Activated CD8-positive, alpha-beta memory T cell treated with anti-CD3 and anti-CD28 coated beads, Interleukin-2, amount 50 U/mL, for 4 hours (primary cell): ENCODE measurements at places on chromosomes 7 and 10.

DNA sequence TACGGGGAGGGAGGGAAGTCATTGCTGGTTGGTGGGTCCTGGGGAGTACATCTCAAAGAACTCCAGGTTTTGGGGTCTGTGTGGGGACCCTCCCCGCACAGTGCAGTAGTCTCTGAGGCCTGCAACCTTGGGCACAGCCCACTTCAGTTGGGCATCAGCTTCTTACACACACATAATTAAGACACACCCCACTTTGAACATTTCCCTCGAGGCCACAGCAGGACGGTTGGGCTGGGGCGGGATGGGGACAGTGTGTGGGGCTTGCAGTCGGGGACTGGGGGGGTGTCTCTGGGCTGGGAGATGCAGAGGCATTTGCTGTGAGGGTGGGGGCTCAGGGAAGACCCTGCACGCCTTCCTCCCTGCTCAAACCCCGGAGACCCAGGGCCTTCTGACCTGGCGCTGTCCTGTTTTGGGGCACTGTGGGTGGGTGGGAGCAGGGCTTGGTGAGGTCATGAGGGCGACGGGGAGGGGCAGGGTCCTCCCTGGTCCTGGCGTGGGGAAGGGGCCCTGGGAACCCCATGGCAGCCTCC is 1.3 kb downstream of the LFNG start:
- DNase-seq = no peak

DNA sequence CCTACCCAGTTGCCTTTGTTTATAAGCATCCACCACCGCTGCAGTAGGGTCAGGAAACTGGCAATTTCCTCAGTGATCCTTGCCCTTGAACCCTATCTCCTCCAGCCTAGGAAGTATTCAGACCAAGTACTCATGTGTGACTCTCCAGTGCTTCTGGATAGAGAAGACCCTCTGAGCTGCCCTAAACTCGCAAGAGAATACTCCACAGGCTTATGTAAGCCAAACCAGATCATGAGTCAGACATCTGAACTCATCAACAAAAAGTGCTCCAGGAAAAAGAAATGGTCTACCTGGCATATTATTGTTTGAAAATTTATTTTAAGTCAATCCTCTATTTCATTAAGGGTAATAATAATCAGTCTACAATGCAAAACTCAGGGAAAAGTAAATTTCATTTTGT is 101.3 kb downstream of the KAT6B start:
- no peak for DNase-seq

- no peak for DNase-seq
Observed at GRCh38 chr10:71253981-71254818, 41.8 kb downstream of the UNC5B start.

- DNase-seq = no peak
Observed at GRCh38 chr7:27140126-27140857, 3.2 kb downstream of the HOXA5 start.

- no peak for DNase-seq
Observed at GRCh38 chr7:150986556-150986955, 4.3 kb upstream of the NOS3 start.

- no peak for DNase-seq
Observed at GRCh38 chr10:12969951-12970350, 31.6 kb downstream of the CCDC3 start.

GRCh38 chr7:48090095-48090805 is 1.2 kb downstream of the UPP1 start:
- no peak for DNase-seq

DNA sequence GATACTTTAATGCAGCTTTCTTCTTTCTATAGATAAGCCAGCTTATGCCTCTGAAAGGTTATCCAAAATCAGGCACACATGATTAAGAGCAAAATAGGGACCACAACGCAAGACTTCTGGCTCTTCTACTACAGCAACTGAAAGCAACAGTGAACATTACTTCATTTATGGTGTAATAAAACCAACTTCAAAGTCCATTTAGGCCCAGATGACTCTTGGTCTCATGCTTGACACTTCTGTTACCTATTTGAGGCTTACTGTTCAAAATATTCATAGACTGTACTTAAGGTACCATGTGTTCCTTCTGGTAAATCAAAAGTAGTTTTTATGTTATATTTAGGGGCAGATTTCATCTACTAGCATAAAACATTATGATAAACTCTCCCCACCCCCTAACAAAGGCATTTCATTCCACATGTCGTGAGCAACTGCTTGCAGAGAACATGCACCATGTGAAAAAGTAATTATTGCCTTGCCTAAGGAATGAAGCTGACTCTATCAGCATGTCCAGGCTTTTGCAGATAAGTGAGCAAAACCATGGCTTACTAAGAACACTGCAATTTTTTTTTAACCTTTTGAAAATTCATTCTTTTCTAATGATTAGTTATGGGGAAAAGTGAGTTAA is 154.9 kb upstream of the ITGB1 start:
- no peak for DNase-seq

GRCh38 chr10:75234683-75235374 is 928 bp downstream of the COMTD1 start:
- peak; percentile 34 for DNase-seq

DNA sequence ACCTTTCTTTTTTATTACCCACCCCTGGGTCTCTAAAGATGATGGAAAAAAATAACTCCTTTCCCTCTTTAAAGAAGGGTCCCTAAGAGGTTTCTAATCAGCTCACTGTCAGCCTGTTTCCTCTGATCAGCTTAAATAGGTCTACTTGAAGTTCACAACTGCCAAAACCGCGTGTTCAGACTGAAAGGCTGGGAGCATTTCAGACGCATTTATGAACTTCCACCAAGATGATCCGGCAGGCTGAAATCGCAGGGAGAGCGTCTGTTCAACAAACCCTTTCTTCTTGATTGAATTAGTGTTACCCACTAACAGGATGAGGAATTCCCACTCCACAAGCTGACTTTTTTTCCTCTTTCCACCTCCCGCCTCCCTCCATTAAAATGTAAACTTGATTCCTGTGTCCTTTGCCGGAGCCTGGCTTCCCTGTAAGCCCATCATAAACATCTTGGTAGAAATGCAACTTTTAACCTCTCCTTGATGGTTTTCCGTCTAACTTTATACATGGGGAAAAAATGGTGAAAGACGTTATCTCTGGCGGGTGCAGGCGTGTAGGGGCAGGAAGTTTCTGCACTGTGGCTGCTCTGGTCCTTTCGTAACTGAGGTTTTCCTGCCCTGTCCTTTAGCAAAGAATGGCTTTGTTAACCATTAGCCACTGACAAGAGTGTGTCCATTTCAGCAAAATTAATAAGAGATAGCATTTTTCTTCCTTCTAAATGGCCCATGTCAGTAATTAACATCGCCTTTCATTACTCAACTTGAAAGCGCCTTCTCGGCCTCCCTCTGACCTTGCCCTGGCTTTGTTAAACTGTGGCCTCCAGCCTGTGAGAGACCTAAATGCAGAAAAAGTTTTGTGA is 130.7 kb downstream of the BAMBI start:
- no peak for DNase-seq

GRCh38 chr10:118373786-118374185 is 31.7 kb upstream of the FAM204A start:
- no peak for DNase-seq

DNA sequence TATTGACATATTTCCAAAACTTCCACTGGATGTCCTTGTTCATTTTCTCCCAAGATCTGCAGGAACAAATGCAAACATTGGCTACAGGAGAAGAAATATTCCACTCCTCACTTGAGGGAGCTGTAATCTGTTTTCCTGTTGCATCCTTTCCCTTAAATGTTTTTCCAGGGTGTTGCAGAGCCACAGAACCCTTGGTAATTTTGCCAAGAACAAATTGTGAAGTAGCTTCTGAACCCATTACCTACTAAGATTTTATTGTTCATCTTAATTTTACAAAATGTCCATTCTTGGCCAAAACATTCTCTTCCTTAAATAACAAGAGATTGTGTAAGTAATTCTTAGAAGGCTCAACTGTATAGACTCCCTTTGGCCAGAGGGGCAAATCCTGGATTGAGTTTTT is 177.0 kb downstream of the GNAT3 start:
- no peak for DNase-seq

DNA sequence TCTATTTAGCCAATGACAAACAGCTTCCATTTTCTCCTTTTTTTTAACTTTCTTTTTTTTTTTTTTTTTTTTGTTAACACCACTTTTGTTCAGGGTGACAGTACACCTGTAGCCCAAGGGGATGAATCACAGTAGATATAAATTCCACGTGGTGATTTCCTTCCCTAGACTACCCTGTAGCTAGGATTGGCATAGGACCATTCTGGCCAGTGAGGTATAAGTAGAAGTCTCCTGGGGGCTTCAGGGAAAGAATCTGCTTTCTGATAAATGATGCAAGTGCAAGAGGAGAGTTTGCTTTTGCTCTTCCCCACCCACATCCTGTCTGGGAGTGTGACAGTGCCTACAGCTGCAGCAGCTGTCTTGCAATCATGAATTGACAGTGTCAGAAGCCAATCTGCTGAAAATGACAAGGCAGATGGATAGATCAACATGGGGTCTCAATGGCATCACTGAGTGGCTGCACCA is 63.2 kb upstream of the TOMM7 start:
- DNase-seq = peak; percentile 18

DNA sequence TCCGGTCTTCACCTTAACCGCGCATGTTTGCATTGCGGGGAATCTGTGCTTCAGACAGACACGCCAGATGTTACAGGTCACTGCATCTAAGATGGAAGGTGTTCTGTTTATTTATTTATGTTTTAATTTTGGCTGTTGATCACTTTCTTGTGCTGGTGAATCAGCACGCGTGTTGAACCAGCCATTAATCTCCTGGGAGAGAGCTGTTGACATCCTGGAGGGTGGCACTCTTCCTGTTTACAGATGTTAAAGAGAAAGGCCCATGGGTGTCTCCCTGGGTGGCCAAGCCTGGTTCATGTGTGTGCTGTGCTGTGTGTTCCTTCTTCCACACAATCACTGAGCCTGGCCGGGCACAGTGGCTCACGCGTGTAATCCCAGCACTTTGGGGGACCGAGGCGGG is 355.3 kb downstream of the PAXIP1 start:
- DNase-seq = no peak

DNA sequence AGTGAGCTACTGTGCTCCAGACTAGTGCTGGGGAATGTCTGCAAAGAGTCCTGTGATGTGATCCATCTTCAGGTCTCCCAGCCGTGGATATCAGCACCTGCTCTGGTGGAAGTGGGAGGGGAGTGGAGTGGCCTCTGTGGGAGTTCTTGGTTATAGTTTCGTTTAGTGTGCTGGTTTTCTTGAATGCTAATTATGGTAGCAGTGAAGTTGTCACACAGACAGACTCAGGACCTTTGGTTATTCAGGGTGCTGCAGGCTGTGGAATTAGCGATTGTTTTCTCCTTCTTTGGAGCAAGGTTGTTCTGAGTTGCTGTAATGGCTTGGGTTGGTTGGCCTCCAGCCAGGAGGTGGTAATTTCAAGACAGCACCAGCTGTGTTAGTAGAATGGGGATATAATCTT is 132.7 kb upstream of the HGF start:
- no peak for DNase-seq

- no peak for DNase-seq
Observed at GRCh38 chr7:133940368-133940767, 186.8 kb upstream of the LRGUK start.

GRCh38 chr10:11378835-11379234 is 232.6 kb downstream of the USP6NL start:
- DNase-seq = no peak

- no peak for DNase-seq
Observed at GRCh38 chr10:124271676-124272075, 147.0 kb downstream of the OAT start.

DNA sequence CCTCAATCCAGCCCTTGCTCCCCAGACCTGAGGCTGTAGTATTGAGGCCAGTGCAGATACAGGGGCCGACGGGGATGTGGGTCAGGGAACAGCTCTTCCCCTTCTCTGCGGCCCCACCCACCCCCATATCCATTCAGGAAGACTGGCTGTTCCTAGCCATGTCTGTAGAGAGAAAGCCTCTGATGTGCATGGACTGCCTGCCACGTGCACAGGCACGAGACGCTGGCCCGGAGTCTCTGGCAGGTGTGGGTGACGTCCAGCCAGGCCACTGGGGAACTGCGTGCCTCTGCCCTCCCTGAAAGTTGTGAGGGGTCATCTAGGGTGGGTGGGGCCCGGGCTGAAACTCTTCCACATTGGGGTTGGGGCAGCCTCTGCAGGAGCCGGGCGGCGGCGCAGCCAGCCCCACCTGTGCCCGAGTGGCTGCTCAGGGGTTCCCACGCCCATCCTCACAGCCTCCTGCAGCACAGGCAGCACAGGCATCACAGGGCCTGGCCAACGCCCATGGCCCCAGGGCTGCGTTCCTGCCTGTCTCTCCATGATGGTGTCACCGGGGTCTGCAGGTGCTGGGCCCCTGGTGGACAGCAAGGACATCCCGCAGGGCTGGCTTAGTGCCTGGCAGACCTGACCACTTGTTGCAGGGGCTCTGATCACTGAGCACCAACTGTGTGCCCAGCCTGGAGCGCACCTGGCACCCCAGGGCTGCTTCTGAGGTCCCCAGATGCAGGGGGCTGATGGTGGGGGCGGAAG is 27.5 kb downstream of the MICALL2 start:
- no peak for DNase-seq

DNA sequence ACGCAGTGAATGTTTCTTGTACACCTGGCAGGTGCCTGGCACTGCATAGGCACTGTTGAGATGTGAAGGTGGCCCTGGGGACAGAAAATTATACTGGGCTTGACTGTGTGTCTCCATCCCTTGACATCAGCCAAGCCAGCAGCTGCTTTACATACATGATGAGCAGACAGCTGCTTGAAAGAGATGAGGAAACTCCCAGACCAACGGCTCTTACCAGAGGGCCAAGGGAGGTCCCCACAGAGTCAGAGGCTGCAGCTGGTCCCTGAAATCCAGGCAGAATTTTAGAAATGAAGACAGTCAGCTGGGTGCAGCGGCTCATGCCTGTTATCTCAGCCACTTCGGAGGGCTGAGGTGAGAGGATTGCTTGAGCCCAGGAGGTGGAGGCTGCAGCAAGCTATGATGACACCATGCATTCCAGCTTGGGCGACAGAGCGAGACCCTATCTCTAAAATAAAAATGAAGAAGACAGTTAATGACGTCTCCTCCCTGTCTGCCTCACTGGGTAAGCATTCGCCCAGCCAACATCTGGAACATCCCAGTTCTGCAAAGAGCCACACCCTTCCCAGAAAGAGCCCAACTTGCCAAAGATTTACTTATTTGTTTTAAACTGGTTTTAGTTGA is 17.6 kb downstream of the LIMK1 start:
- DNase-seq = no peak

DNA sequence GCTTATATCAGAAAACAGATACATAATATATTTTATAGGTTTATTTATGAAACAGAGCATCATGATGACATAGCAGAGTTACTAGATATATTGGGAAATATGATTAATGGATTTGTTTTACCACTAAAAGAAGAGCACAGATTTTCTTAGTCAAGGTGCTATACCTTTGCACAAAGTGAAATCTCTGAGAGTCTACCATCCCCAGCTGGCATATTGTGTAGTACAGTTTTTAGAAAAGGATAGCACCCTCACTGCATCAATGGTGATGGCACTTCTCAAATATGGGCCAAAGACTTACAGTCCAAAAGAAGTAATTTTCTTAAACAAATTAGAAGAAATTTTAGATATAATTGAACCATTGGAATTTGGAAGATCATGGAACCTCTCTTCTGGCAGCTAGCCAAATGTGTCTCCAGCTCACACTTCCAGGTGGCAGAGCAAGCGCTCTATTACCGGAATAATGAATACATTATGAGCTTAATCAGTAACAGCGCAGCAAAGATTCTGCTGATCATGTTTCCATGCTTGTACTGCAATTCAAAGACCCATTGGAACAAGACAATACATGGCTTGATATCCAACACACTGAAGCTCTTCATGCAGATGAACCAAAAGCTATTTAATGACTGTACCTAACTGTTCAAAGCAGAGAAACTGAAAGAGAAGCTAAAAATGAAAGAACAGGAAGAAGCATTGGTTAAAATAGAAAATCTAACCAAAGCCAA is 21.9 kb upstream of the CREB3L2 start:
- DNase-seq = no peak

- no peak for DNase-seq
Observed at GRCh38 chr10:128003521-128003920, 96.6 kb downstream of the PTPRE start.
